Dorsolateral prefrontal cortex (tissue), 122 donors: ENCODE measurements at places on chromosomes 11 and 22.

DNA sequence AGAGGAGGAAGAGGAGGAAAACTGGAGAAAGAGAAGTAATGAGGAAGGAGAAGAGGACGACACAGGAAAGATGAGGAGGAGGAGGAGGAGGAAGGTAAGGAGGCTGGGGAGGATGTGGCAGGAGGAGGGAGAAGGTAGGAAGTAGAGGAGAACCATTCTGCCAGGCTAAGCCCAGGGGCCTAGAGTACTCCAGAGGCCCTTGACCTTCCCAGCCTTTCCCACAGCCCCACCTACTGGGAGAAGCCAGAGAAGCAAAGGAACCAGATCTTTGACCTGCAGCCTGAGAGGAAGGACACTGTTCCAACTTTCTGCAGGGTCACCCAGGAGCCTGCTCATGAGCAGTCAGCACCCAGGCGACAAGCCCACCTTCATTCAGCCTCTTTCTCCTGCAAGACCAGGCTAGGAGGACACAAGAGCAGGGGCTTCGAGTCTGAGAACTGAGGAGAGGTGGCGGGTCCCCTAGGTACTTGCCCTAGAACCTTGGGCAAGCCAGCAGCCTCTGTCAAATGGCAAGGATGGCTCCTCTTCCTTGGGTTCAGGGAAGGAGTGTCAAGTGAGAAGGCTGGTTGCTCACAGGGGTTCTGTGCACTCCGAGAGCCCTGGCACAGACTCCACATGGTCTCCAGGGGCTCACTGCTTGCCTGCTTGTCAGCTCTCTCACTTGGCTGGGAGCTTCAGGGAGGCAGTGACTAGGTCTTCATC is 27.9 kb upstream of the OAF start:
- no peak for DNase-seq

DNA sequence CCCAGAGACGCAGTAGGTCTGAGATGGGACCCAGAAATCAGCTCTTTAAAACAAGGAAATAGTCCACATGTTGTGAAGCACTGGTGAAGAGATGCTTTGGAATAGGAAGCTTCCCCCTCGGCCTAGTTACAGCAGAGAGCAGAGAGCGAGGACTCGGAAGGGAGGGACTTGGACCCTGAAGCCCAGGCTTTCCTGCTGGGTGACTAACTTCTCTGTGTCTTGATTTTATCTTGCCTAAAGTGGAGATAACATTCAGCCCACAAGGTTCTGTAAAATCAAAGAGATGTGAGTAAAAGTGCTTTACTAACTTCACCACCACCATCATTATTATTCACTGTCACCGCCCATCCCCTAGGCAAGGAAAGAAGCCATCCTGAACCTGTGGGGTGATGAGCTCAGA is 58.4 kb downstream of the THAP12 start:
- no peak for DNase-seq

DNA sequence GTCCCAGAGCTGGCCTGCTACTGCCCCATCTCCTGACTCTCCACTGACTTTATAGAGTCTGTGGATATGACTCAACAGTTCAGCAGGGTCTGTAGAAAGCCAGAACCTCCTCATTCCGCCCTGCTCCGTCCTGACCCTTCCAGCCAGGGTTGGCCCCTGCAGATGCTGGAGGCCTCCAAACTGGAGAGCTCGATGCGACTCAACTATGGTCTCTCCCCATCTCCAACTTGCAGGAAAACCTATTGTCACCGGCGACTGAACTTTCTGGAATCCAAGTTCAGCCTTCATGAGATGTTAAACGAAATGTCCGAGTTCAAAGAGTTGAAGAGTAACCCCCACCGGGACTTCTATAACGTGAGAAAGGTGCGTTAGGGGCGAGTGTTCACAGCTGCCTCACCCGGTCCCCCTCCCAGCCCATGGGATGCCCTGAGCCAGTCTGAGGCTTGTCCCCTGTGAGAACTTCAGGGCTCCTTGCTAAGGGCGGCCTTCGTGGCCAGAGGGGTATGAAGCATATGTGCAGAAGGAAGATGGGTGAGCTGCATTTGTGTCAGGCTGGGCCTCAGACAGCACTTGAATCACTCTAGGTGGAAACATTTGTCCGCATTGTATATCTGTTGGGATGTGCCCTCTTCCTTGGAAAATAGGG is 32.1 kb downstream of the AMPD3 start:
- DNase-seq: no peak

DNA sequence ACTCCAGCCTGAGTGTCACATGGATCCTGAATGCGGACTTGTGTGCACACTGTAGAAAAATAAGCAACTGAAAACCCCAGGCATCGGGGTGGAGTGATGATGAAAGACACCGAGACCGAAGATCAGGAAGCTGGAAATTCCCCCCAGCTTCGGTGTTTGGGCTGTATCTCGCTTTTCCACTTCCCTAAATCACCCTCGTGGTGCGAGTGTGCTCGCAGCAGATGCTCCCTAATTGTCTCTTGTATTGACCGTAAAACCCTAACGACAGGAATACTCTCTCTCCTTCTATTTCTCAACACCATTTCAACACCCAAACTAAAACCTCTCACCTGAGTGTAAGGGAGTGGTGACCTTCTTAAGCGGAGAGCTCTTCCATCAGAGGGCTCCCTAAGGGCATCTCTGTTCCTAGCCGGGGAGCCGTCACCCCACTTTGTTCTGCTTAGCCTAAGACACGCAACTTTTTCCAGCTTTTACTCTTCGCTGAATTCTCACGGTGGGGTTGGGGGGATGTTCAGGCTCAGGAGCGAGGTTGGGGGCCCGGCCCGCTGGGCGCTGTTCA is 635 bp upstream of the GRK3 start:
- peak; percentile 11 for DNase-seq

DNA sequence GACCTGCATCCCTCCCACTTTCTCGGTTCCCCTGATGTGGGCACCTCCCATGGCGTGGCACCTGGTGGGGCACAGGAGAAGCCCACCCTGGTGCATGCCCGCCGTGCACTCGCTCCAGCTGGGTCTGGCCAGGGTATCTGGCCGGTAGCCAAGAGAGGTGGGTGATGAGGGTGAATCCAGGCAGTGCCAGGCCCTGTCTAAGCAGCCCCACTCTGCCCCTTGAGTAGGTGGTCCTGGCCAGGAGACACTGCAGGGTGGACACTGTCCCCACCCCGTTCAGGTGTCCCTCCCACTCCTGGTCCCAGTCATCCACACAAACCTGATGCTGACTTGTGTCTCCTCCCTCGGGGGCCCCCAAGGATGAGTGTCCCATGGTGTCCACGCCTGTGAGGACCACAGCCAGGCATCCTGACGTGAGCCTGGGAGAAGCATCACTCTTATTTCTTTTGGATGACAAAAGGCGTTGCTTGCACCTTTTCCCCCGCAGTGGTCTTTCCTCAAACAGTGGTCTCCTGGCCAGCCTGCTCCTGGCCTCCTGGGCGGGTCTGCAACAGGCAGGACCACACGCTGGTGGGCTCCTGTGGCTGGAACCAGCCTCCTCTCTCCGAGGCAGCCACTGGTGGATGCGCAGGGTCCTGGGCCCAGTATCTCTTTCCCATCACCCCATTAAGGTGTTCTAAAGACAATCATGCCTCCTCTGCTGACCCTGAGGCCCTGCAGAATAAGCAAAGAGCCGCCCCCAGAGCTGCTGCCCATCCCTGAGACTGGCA is 922.3 kb downstream of the BRD1 start:
- peak; percentile 6 for DNase-seq

- DNase-seq: no peak
Measured at GRCh38 chr11:30707110-30707509, 121.0 kb upstream of the MPPED2 start.

DNA sequence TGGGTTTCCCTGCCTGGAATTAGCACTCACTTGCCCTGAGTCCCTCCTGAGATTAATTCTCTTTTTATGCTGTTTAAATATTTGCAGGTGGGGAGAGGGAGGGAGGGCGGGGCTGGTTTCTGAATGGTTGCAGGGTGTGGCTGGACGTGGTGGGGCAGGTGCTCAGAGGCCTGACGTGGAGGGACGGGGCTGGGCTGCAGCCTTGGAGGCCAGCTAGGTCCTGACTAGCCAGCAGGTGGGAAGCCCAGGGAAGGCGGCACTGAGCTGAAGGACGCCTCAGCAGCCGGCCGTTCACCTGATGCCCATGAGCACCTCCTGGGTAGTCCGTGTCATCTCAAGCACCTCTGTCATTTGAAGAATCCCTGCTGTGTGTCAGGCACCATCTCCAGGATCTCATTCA is 21.3 kb downstream of the SGSM1 start:
- DNase-seq: no peak

DNA sequence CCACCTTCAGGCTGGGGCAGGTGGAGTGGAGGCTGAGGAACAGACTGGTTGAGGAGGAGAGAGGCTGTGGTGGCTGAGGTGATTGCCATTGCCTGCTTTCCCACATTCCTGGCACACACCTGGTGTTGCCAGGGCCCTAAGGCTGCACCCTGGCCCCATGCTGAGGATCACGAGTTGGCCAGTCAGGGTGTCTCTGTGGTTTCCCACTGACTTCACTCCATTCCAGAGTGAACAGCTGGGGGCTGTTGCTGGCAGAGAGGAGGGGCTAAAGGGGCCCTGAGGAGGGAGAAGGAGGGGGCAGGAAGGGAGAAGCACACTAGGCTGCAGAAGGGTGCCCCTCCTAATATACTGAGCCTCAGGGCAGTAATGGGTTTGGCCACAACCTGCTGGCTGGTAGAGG is 1.8 kb downstream of the TMEM86A start:
- DNase-seq: no peak

GRCh38 chr11:116691771-116692177 is 81.0 kb downstream of the BUD13 start:
- peak; percentile 59 for DNase-seq

DNA sequence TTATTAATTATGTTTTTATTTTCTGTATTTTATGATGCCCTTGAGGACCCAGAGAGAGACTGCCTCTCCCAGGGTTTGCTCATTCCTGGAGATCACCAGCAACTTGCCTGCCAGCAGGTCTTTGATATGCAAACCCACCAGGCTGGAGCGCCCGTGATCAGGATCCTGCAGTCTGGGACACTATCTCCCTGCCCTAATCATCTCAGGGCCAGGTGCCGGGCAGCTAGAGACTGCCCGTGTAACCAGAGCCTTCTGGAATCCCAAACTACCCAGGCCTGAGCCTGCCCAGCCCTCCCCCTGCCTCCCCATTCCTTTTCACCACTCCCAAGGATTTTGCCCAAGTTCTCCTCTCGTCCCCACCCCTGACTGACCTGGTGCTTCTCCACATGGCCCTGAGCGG is 52.2 kb upstream of the B3GAT1 start:
- no peak for DNase-seq

DNA sequence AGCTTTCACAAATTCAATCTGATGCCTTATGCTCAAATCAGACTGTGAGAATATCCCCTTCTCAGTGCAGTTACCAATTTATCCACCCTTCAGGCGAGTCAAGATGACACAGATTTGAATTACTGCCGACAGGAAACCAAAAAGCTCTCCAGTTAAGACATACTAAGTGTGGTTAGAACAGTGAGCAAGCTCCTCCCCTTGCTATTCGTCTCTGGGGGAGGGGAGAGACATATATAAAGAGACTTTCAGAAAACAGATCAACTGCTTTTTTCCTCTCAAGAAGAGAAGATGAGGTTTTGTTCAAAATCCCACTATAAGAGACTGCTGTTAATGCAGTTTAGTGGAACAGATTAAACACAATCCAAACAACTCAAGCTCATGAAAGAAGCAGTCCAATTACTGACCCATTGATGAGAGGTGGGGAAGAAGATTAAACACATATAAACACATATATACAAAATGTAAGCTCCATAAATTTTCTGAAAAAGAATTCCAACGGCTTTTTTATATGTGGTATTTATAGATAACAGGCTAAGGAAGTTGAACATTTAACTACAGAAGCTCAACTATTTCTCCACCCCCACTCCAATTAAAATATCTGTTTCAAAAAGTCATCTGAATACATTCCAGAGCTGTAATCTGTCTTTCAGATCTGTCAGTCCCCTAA is 102.7 kb downstream of the MRTFA start:
- no peak for DNase-seq

- DNase-seq: no peak
Measured at GRCh38 chr11:2098691-2099515, 40.3 kb downstream of the IGF2 start.

- DNase-seq: no peak
Measured at GRCh38 chr11:111393096-111393495, 14.0 kb upstream of the POU2AF1 start.

DNA sequence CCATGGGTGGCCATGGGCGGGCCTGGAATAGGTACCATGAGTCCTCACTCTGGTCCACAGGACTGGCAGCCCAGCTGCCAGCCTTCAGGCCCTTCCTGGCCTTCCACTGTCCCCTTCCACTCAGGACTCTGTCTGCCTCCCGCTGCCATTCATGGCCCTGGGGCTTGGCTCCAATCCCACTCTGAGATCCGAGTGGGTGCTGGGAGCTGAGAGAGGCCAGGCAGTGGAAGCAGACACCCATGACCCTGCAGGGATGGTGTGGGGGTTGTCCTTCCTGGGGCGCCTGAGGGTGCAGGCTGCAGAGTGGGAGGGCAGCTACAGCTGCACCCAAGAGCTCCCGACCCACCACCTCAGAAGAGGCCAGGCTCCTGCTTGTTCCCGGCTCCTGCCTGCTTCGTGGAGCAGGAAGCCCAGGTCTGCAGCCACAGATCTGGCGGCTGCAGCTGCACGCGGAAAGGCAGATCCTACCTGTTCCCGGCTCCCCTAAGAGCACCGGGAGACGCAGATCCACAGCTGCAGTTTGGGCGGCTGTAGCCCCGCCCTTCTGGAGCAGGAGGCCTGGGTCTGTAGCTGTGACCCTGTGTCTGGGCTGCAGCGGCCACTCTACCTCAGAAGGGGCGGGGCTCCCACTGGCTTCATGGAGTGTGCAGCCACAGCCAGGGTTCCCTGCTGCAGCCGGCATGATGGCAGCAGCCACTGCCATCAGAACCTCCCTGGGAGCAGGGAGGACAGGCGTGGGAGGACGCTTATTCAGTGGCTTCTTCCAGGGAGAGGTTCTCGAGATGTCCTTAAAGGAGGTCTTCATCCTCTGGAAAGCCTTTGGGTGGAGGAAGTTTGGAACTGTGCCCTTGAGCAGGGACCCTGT is 27.5 kb downstream of the IGHMBP2 start:
- DNase-seq: no peak

DNA sequence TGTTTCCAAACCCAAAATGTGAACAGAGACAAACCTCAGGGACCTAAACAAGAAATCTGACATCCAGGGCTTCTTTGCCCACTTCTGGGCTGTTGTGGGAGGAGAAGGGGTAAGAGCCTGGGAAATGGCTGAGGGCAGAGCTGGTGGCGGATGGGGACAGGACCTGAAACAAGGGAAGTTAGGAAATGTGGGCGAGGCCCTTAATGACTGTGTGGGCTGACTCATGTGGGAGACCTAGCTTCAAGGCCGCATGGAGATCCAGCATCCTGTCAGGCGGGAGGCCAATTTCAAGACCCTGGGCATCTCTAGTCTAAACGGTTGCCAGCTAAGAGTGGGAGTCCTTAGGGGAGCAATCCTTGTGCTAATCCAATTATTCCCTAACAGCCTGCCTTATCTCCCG is 2.1 kb upstream of the OAF start:
- DNase-seq: no peak
